ENCODE measurements at places on chromosomes 11 and 22.

DNA sequence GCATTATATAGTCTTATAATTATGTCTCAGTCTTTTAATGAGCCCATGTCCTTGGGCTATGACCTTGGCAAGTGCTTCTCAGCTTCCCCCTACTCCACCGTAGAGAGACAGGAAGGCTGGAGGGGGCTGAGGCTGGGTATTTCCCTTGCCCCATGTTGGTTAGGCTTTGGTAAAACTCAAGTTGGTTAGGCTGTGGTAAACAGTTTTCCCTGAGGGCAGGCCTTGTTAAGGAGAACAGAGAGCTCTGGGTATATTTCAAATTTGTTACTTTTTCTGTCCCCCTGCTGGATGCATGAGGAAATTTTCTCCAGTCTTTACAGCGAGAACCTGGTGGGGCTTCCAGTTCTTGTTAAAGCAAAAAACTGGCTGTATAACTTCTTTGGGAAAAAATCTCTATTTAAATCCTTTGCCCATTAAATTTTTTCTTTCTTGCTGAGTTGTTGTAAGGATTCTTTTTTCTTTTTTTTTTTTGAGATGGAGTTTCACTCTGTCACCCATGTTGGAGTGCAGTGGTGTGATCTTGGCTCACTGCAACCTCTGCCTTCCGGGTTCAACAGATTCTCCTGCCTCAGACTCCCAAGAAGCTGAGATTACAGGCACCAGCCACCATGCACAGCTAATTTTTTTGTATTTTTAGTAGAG is 12.2 kb upstream of the DCHS1 start:
- peak; percentile 60 for DNase-seq

DNA sequence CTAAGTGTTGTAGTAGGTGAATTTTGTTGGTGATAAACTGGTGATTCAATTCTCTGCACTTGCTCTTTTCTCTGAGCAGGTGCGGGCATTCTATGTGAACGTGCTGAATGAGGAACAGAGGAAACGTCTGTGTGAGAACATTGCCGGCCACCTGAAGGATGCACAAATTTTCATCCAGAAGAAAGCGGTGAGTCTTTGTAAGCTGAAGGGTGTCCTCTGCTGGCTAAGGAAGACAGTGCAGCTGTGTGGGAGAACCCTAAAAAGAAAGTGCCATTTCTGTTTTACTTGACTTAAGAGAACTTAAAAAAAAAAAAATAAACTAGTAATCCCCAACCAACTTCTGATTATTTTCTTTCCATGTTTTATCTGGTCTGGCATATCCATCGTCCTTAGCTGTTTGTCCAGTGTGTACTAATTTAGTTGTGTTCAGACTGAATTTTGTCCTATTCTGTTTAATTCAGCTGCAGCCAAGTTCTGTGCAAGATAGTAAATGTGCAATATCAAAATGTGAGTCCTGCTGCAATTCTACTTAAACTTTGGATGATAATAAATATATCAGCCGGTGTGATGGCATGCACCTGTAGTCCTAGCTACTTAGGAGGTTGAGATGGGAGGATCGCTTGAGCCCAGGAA is 29.6 kb downstream of the CAT start:
- DNase-seq = peak; percentile 59

GRCh38 chr11:47099918-47100315 is 76.8 kb downstream of the ARFGAP2 start:
- no peak for DNase-seq

DNA sequence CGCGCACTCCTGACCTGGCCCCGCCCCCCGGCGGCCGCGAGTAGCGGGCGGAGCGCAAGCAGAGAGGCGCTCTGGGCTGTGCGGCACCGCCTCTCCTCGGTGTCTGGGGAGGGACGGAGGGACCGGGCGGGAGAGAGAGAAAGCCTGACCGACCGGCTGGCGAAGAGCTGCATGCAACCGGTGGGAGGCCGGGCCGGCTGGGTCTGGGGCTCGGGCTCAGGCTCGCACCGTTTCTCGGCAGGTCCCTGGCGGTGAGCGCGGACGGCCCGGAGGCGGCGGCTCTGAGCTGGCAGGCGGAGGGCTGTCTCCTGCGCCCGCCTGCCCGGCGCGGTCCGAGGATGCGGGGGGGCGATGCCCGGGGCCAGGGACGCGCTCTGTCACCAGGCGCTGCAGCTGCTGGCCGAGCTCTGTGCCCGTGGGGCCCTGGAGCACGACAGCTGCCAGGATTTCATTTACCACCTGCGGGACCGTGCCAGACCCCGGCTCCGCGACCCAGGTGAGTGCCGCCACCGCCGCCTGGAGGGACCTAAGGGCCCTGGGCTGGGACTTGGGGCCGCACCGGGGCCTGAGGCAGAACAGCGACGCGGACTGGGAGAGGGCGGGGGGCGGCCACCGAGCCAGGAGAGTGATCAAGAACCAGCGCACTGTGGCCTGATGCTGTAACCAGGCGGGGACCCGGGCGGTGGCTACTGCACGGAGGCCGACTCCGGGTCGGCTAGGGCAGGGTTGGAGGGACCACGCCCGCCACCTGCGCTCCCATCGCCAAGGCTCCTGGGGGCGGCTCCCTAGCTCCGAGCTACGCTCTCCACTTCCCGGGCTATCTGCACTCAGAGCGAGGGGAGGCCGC is at the start of gene SYT9:
SYT9 (plus strand) TSS at position 69 of the 847 bp plus-strand sequence; CDS start at position 352, 283 bp downstream.
- DNase-seq = no peak

DNA sequence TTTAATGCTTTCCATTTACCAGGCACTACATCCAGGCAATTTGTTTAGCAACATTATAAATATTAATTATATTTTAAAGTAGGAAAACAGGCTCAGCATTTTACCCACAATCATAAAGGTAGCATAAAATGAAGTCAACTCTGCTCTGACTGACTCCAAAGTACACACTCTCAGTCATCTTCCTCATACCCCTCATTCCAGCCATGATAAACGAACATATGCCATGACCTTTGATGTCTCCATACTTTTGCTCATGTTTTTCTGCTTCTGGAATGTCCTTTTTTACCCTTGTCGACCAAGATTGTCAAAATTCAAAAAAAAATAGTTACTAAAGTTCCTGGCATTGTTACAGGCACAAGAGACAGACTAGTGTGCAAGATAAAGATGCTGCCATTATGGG is 77.7 kb upstream of the SOX6 start:
- DNase-seq = no peak

DNA sequence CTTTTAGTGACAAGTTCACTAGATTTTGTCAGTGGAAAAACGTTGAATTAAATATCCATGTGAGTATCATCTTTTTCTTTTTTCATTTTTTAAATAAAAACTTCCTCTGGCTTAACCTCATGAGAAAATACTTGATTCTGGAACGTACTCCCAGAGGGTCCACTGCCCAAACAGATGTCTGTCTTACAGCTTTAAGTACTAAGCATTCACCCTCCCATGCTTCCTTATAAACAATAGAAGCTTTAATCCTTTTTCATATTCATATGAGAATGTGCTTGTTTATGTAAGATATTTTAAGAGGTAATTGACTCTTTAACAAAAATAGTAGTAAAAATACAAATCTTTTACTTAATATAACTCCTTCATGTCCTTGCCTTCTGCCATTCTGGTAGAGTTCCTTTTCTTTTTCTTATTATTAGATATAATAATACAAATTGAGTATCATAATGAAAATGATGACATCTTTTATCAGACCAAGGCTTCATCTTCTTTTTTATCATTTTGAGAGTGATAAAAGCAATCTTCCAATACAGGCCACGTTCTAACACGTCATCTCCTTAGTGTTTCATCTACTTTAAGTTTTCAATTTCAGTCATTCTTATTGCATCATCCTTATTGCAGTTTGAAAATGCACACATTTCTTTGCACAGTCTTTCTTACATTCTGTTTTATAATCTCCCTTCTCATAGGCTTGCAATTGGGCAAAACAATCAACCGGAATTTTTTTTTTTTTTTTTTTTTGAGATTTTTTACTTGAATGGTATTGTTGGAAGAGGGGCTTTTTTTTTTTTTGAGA is 69.5 kb upstream of the MYO18B start:
- no peak for DNase-seq

DNA sequence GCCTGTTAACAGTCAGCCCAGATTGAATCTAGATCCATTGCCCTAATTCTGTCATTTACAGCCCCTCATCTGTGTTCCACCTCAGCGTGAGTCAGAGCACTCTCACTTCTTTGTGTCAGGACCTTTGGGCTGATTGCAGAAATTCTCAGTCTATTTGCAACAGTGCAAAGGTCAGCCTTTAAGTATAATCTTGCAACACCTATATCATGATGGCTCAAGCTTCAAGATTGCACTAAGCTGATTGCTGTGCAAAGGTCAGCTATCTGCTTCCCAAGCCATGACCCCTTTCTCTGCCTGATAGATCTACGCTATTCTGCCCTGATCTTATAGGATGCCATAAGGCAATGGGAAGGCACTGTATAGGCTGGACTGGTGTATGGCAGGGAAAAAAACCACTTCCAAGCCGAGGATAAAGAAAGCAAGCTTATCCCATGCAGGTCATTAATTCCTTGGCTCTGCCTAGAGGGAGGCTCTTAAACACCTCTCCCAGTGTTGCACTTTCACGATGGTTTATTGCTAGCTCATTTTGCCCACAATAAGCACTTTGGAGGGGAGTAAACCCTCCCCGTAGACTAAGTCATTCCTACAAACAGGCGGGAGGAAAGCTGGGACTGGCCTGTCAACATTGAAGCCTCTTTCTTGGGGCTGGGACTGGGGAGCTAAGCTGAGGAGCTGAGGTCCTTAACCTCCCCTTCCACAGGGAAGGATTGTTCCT is 100.6 kb downstream of the RRAS2 start:
- peak; percentile 26 for DNase-seq

DNA sequence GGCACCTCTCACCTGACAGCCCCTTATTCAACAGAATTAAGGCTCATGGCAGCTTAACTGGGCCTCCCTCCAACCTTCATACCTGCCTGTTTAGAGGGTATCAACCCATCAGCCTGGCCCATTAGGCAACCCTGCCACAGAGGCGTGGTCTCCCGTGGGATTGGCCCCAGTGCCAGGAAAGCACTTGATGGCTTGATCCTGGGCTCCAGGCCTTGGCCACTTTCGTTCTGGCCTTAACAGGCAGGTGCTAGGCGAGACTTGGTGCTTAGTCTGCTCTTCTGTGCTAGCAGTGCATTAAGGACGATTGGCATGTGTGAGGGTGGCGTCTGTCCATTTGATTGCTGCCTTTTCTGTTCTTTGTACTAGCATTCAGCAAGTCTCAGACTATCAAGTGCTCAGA is 75.2 kb downstream of the CABIN1 start:
- no peak for DNase-seq

DNA sequence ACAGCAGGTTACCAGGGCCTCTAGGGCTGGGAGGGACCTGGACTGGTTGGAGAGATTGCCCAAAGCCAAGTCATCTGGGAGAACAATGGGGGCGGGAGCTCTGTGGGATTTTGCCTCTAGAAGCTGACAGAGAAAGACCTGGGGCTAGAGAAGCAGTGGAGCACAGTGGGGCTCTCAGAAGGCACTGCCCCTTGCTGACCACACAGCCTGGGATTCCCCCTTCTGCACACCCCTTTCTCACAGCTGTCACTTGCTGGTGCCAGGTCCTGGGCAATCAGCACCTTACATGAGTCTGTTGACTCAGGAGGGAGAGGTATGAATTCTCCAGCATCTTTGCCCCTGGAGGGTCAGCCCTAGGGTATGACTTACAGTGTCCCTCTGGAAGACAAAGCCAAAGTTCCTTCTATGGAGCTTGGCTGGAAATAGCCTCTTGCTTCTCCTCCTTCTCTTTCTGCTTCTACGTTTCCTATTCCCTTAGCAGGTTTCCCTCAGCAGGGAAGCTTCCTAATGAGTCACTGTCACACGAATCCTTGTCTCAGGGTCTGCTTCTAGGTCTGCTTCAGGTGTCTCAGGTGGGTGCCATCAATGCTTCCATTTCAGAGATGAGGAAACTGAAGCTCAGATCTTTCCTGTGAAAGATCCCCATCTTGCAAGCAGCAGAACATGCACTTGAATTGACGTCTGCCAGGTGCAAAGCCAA is 27.0 kb downstream of the GDPD5 start:
- no peak for DNase-seq

GRCh38 chr11:67032830-67033551 is 10.1 kb downstream of the SYT12 start:
- no peak for DNase-seq

DNA sequence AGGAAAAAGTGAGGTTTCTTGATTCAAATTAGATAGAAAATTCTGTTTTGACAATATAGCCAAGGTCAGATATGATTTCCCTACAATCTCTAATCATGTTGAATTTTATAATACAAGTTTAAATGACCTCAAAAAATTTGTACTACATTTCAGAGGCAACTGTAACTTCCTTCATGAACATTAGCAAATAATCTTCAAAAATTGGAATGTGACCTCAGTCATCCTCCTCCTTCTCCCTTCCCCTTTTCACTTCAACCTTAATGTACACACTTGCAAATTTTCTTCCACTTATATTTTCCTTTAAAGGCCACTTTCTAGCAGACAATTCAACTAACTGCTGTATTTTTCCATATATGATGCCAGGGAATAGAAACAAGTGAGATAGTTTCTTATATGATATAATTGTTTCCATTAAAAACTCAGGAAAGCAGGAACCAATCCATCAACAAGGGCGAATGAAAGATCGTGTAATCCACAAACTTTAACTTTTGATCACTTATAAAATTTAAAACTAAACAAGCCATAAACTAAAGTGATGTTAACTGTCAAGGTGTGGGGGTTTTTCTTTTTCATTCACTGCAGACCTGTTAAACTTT is 60.3 kb downstream of the MAML2 start:
- no peak for DNase-seq

DNA sequence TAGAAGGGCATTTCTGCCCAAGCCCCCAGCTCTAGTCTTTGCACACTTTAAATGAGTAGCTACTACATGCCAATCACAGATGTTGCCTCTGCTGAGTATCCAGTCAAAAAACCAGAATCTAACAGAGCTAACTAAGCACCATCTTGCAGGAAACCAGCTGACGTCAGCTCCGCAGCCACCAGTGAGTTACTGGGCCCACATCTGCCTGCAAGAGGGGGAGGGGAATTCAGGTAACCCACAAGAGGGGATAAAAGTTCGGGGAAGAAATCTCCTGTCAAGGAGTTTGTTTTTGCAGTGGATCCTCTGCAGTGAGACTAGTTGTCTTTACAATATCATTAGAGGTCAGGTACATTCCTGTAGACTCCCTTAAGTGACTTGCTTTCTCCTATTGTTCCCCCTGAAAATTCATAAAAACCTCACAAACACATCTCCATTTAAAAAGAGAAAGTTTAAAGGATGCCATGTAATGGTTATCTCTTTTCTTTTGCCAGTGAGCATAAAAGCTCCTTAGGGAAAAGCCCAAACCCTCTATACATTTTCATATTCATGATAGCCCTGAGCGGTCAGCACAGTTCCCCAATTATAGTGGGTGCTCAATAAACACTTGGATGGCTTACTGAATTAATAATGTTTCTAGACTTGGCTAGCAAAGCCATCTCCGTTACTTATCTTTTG is 9.3 kb downstream of the CD44 start:
- DNase-seq = no peak

GRCh38 chr22:23549198-23549595 is 30.9 kb downstream of the IGLL1 start:
- DNase-seq = no peak

DNA sequence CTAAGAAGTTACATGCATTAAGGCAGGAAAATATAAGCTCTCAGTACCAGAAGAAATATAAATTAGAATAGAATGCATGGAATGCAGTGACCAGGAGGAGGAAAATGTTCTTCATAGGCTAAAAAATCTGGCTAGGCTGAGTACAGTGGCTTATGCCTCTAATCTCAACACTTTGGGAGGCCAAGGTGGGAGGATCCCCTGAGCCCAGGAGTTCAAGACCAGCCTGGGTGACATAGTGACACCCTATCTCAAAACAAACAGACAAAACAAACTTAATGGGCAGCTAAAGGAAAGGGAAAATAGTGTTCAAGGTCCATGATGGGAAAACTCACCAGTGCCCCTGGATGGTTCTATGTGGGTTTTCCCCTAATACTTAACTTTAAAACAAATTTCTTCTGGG is 78.3 kb upstream of the RASSF10 start:
- no peak for DNase-seq

All from SW480 (cell line).